ENCODE measurements at places on chromosomes 2 and 18.

GRCh38 chr2:233346376-233346775 lies 7.9 kb upstream of the DGKD start:
- DNase-seq, result no peak

- DNase-seq, result no peak
Observed at GRCh38 chr2:199382091-199382490, 75.6 kb downstream of the SATB2 start.

DNA sequence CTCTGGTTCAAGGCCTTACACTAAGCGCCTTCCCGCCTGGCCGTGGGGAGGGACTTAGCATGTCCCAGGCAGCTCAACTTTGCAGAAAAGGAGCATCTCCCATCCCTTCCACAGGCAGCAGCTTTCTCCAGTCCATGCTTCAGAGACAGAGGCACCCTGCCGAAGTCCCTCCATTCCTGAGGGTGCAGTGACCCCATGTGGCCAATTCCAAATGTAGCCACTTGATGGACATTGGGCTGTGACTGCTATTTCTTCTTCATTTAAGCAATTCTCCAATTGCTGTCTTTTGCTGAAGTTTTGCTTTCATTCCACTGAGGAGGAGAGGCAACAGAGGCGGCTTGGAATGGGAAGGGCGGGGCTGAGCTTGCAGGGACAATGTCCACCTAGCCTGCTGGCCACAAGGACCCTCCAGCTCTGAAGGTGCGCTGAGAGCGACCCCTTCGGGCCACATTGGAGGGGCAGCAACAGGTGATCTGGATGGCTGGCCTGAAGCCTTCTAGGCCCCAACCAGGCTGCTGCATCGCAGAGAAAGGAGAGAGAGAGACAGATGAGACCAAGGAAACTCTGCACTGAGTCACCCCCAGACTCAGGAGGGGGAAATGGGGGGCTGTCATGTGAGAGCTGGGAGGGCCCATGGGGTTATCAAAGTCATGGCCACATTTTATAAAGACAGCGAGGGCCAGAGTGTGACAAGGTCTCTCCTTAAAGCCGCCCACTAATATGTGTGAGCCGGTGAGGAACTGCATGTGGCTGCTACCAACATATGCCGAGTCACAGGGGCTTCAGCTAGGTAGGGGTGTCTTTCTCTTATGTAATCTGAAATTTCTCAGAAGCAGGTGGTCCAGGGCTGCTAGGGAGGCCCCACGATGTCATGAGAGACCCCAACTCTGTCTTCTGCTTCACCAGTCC lies 61.3 kb downstream of the LONRF2 start:
- peak; percentile 76 for DNase-seq

GRCh38 chr2:109135359-109136197 lies 6.6 kb downstream of the SH3RF3 start:
- peak; percentile 38 for DNase-seq

DNA sequence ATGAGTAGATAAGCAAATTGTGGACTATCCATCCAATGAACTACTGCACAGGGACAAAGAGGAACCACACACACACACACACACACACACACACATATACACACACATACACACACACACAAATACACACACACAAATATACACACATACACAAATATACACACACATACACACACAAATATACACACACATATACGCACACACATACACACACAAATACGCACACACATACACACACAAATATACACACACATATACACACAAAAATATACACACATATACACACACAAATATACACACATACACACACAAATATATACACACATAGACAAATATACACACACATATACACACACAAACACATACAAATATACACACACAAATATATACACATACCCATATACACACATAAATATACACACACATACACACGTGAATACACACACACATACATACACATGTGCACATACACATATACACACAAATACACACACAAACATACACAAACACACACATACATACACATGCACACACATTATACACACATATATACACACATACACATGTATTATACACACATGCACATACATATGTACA lies 19.8 kb upstream of the EFHD1 start:
- no peak for DNase-seq

GRCh38 chr2:11340717-11341116 lies 3.7 kb downstream of the ROCK2 start:
- no peak for DNase-seq

GRCh38 chr2:218569661-218570500 lies 1.2 kb downstream of the CNOT9 start:
- peak; percentile 71 for DNase-seq

GRCh38 chr2:225841314-225841713 lies 441.8 kb downstream of the NYAP2 start:
- DNase-seq, result peak; percentile 50

GRCh38 chr2:137951586-137951985 lies 12.7 kb upstream of the HNMT start:
- peak; percentile 51 for DNase-seq

GRCh38 chr2:85913884-85914881 lies 25.4 kb upstream of the ST3GAL5 start:
- peak; percentile 82 for DNase-seq

DNA sequence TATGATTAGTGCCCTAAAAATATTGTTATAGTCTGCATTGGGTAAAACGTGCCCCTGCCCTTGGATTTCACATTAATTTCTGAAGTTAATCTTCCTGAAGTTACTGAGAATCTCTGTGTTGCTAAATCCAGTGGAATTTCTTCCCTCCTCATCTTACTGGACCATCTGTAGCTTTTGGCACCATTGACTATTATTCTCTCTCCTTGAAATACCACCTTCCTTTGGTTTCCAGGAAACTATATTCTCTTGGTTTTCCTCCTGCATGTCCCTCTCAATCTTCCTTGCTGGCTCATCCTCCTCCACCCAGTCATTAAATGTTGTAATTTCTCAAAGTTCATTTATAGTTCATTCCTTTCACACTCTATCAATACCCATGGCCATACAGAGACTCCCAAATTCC lies 110.6 kb upstream of the SLC35G4 start:
- DNase-seq, result no peak

DNA sequence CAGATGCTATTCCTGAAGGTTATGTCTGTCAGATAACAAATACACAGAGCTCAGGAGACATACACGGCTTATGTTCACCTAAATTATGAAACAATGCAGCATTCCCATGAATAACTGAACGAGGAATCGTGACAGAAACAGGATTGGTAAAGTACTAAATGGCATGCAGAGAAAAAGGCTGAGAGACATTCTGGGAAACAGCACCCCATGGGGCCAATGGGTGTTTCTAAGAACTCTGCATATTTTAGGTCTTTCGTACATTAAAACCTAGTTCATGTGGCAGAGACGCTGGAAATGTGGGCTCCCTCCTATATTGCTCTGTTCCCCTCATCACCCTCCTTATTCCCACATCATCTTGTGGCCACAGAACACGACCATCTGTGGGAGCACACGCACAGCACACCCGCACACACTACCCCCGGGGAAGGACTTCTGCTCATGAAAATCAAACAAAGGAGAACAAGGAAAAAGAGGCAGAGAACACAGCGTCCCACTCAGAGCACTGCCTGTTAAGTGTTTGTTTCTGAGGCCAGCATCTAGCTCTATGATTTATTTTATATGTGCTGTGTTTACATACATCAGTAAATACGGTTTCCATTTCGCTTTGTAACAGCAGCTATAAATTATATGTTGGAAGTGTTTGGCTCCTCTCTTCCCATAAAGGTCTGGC lies 143.6 kb downstream of the AFF3 start:
- no peak for DNase-seq
